ENCODE measurements at places on chromosomes 4 and X.

DNA sequence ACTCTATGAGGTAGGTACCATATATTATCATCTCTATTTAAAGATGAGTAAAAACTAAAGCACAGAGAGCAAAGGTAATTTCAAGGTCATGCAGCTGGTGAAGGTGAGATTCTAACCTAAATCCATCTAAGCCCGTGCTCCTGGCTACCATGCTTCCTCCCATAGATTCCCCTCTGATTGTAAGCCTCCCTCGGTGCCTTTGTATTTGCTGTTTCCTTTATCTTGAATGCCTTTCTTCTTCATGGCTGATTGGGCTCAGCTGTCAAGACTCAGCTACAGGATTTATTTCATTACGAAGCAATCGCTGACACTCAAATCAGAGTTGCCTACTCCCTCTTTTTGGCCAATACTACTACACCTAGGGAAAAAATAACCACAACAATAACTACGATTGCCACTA, 217.1 kb downstream of the ARAP2 start:
- DNase-seq: no peak

DNA sequence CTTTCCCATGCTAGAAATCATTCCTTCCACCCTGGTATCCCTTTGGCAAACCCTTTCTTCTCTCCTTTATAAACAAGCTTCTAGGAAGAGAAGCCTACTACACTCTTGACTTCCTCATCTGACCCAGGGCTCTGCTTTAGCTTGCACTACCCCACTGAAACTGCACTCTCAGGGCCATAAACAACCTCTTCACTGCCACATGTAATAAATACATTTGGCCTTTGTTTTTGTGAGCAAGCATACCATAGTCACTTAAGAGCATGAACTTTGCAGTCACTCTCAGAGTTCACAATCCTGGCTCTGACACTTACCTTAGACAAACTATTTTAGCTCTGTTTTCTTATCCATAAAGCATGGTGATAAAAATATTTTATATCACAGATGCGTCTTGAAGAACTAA, 50.7 kb upstream of the USP38 start:
- no peak for DNase-seq

- DNase-seq: no peak
Observed at GRCh38 chr4:12674184-12674583, 810.0 kb downstream of the RAB28 start.

DNA sequence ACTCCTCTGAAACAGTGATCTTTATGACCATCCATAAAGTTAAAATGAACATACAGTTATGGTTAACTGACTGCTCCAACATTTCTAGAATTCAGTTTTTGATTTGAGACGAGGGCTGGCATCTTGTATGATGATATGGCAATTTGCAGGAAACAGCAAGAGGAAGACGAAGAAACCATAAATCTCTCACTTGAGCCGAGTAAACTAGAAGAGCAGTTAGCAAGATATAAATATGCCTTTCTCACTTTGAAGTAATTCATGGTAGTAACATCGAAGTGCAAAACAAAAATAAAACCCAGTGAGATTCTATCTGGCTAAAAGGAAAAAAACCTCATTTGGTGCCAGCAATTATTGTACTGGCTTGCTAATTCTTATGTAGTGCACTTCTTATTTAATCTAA, 139.0 kb upstream of the SPRY1 start:
- DNase-seq: no peak

- no peak for DNase-seq
Observed at GRCh38 chr4:13963601-13964000, 336.1 kb upstream of the BOD1L1 start.

DNA sequence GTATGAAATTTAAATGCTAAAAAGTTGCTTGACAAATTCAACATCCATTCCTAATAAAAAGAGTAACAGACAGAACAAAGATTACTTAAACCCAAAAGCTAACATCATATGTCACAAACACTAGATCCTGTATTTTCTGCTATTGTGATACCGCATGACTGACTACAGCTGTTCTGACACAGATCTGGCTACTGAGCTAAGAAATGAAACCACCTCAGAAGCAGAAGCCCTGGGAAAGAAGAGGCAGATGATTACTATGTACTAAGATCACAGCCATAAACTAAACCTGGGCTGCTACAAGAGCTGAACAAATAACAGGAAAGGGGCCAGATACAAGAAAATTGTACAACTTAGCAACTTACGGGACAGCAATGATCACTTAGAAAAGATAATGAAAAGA, 9.4 kb downstream of the LETM1 start:
- no peak for DNase-seq

DNA sequence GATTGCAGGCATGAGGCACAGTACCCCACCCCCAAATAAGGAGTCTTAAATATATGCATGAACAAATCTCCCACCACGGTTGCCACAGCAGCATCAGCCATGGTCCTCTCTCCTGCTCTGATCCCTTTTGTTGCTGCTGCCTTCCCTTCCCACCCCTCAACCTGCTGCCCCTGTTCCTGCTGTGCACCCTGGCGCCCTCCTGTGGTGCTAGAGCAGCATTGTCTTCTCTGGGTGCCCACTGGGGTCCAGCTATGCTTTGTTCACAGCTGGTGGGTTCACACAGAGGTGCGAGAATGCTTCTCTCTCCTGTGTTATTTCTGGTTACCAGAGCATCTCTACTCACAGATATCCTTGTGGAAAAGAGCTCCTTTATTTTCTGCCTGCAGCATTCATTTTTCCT, 116.2 kb downstream of the GATB start:
- no peak for DNase-seq

DNA sequence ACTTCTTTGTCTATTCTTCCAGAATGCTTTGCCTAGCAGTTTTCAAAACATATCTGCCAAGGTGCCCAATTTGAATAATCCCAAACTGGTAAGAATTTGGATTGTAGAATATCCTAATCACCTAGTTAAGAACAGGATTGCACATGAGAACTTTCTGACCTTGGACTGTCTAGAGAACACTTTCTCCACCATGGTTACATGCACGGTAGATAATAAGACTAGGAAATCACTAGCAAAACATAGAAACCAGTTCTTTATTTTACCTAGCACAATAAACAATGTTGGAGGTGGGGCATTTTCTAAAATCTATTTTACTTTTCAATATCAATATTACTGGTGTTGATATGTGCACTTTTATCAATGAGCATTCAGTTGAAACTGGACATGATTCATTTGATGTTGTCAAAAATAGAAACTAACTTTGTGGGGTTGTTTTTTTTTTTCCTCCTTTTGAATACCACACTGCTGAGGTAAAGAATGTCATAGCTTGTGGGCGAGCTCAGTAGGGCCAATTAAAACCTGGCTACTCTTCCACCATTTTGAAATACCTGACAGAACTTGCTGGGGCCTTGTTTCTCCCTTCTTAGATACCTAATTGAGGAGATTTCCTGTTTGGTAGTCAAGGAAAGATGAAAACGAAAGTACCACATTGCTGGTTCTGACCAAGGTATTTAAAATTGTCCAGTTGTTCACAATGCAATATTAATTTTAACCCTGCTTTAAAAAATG, 10.4 kb downstream of the MID1IP1 start:
- DNase-seq: no peak

DNA sequence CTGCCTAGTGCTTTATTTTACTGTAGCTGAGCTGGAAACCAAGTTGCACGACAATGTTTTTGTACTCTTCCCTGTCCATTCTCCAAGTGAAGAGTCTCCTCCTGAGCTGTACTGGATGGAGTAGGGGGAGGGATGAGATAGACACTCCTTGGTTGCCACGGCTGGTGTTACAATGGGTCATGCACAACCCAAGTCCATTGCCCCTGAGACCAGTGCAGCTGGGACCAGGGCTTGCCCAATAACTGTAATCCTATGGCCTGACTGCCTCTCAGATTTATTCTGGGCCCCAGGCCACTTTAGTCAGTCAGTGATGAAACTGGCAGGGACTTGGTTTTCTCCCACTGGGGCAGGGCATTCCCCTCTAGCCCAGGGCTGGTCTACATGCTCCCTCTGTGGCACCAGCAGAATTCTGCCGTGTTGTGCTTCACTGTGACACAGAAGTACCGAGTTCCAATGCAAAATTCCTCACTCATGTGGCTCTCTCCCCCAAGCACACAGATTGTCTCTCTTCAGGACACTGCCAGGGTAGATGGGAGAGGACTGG, 203.3 kb upstream of the PCDH18 start:
- DNase-seq: no peak

DNA sequence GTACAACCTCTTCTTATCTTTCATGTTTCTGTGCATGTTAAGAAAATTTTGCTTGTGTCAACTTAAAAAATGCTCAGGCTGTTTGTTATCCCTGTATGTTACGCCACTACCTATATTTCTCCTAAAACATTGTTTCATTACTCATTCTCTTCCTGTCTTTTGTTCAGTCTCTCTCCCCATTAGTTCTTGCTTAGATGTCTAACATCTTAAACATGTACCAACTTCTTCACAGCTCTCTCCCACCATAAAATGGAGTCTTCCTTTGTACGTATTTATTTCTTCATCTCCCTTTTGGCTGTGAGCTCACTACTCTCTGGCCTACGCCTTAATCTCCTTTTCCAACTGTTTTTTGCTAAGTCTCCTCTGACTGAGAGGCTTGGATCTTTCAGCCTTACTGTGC, 36.4 kb downstream of the PCDH7 start:
- DNase-seq: no peak

DNA sequence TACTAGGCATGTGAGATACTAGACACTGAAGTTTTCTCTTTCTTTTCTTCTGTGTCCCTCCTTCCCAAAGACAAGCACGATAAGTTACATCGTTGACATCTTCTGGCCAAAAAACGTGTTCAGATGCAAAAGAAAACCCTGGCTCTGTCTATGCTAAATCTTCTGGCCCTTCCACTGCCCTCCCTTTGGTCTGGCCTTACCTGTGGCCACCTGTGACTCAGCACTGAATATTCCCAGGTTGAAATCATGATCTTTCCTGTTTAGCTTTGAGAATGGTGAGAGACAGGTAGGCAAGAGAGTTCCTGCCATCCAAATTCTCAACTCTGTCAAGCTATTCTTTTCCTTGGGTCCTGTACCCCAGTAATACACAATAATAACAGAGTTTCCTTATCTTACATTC, 12.3 kb downstream of the CLCN5 start:
- no peak for DNase-seq

DNA sequence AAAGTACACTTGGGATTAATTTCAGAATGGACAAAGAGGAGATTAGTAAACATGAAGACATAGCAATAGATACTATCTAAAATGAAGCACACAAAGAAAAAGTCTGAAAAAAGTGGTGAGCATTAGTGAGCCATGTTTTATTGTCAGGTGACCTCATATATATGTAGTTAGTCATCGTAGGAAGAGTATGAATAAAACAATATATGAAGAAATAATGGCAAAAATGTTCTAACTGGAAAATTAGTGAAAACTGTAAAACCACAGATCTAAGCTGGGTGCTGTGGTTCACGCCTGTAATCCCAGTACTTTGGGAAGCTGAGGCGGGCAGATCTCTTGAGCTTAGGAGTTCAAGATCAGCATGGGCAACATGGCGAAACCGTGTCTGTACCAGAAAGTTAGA, 67.9 kb downstream of the RBPJ start:
- no peak for DNase-seq

DNA sequence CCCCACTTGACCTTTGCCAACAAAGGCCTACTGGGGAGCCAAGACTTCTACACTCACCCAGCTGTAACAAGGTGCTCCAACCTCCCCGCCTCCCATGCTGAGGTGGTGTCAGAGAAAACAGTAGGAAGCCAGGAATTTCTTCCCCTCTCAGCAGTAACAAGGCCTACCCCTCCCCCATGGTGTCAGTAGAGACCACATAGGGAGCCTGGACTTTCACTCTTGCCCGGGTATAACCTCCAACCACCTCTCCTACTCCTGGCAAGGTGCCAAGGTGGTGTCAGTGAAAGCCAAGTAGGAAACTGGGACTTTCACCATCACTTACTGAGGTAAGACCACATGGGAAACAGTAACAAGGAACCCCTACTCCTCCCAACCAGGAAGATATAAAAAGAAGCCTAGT, 93.1 kb downstream of the SLC16A2 start:
- DNase-seq: no peak

DNA sequence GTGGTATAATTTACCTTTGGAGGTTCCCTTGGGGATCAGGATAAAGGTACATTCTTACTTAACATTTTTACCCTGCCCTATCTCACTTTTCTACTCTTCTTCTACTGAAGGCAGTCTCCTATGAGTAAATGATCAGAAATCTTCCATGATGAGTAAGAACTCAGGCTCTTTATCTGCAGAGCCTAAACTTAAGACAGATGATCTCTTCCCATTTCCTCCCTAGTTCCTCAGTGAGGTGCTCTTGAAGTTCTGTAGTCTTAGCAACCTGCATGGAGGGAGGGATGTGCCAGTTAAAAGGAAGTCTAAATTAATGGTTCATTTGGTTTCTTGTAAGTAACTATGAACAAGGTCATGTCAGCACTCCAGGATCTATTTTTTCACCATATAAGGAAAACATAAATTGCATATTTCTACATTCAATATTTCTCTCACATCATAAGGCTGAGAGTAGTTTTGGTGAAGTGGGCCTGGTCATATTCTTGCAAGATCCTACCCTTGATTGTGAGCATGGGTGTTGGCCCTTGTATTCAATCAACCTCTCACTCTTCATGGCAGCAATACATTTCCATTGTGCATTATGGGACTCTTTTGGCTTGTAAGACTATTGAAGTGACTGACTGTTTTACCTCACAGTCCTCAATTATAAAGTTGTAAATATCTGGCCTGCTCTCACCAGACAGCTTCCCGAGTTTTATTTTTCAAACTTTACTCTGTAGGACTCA, 295.5 kb downstream of the SLC7A11 start:
- no peak for DNase-seq

DNA sequence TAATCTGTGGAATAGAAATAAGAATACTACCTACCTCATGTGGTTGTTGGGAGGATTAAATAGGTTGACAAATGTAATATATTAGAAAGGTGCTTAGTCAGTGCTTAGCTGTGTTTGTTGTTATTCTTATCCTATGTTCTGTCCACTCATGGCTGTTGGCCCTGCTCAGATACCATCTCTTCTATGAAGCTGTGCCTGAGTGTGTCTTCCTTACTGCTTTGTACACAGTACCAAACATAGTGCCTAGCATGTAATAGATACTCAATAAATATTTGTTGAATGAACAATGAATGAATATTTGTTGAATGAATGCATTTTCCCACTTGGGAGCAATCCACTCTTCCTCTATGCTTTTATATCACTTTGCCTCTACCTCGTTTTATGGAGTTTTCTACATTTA, 57.2 kb downstream of the NHS start:
- no peak for DNase-seq

DNA sequence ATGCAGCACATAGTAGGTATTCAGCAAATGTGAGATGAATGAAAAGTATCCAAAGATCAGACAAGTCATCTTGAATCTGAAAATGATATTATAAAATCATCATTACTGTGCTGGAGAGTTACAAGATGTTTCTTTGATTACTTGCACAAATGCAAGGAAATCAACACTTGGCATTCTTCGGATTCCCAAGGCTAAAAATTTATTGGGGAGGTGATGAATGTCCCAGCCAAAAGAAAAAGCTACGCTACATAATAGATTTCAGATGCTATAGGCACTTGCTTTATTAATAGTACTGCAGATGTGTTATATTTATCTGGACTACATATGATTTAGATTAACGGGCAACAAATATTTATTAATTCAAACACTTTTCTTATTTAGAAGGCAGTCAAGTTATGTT, 286.7 kb upstream of the TENM3 start:
- no peak for DNase-seq

All from GM12892 (cell line).